NCI-H2029 (cell line): ENCODE measurements at places on chromosomes 2 and 18.

GRCh38 chr2:160561551-160562295, 68.1 kb upstream of the RBMS1 start:
- no peak for DNase-seq

- no peak for DNase-seq
Observed at GRCh38 chr2:218010140-218010983, 7.6 kb upstream of the TNS1 start.

DNA sequence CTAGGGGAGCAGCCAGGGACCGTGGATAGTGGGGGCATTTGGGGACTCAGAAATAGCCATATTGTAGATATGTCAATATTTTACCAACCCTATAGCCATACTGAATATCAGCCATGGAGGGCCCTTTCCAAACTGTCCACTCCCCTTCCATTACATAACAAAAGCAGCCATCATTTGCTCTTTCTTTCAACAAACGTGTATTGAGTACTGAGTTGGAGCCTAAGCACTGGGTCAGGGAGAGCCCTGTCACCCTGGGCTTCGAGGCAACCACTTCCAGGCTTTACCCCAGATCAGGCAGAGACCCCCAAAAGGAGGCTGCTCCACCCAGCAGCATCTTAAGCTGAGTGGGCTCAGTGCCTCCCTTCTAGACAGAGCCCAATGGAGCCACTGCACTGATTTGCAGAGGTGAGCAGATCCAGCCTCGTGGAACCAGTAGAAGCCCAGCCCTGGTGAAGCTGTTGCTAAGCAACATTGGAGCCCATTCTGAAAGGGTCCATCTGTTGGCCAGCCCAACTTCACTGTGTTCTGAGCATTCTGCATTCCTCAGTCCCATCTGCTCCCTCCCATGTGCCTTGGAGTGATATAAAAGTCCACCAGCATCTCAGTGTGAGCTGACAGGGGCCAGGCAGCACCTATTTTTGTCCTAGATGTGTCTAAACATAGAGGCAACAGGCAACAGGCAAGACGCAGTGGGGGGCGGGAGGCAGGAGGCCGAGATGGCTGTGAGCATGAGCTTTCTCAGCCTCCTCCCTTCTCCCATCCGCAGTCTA, 112.1 kb downstream of the PLB1 start:
- no peak for DNase-seq

DNA sequence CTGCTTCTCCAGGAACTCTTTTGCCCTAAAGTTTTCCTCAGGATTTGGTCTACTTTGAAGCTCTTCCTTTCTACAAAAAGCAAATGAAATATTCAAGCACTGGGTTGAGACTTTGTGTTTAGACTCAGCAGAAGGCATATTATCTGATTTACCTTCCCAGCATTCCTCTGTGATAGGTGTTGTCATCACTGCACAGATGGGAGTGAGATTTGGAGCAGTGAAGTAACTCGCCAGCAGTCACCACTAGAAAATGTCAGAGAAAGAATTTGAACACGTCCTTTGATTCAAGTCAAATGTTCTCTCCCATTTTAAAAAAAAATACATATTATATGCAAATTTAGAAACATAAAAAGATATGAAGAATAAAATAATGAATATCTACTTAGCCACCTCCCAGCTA, 112.2 kb downstream of the DNAH6 start:
- DNase-seq = no peak

- no peak for DNase-seq
Observed at GRCh38 chr18:78031991-78032390, 782.3 kb downstream of the GALR1 start.

DNA sequence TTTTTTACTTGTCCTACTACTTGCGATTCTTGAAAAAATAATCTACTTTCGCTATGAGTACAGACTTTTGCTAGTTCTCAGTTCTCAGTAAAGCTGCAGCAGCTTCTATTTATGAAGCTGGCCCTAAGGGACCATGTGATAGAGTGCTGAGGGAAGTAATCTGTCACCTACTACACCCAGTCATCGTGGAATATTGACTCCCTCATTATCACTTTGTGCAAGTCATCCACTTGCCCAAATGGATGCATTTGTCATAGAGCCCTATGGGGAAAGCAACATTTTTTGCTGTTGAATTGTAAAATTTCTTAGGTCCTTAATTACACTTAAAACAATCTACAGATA, 1919.8 kb downstream of the SUCLG1 start:
- no peak for DNase-seq

DNA sequence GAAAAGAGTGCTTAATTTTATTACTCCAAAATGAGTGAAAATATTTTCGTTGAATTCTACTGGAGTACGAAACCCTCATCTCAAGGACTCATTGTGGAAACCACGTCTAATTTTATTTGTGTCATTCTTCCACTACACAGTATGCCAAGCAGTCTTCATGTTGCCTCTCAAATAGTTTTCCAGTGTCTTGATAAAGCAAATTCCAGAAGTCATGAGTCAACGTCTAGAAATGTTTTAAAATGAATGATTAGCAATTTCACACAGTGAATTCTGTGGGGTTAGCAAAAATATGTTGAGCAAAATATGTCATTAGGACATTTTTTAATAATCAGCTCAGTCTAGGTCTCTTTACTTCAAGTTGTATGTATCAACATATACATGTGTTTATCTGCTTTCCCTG, 865.5 kb downstream of the DSC3 start:
- no peak for DNase-seq

GRCh38 chr18:76708722-76709353, 113.5 kb upstream of the ZNF236 start:
- DNase-seq = no peak

- peak; percentile 8 for DNase-seq
Observed at GRCh38 chr2:226267516-226268289, 531.9 kb downstream of the IRS1 start.

DNA sequence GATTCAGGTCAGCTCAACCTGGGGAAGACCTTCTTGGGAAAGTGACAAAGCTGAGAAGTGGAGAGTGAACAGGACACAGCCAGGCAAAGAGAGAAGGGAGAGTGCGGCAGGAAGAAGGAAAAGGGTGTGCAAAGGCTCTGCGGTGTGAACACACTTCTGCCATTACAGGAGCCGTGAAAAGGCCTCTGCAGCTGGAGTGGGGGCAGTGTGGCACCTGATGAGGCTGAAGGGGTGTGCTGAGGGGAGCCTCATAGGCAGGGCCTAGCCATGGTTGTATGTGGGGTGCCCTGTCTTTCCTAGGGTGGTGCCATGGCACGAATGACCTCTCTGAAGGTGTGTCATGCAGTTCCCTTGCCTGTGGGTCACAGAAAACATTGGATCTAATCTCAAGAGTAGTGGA, 347.6 kb downstream of the CYRIA start:
- DNase-seq = no peak

DNA sequence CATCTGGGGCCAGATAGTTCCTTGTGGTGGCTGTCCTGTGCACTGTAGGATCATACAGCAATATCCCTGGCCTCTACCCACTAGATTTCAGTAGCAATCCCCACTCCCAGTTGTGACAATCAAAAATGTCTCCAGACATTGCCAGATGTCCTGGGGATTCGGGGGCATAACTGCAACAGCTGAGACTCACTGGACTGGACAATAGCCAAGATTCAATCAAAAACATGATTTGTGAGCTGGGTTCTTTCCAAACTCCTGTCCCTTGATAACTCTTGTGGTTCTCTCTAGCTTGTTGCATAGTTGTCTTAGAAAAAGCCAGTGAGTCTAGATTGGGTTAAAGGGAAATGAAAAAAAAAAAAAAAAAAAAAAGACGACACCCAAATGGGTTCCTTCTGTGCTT, 293.4 kb downstream of the CELF4 start:
- DNase-seq = no peak

DNA sequence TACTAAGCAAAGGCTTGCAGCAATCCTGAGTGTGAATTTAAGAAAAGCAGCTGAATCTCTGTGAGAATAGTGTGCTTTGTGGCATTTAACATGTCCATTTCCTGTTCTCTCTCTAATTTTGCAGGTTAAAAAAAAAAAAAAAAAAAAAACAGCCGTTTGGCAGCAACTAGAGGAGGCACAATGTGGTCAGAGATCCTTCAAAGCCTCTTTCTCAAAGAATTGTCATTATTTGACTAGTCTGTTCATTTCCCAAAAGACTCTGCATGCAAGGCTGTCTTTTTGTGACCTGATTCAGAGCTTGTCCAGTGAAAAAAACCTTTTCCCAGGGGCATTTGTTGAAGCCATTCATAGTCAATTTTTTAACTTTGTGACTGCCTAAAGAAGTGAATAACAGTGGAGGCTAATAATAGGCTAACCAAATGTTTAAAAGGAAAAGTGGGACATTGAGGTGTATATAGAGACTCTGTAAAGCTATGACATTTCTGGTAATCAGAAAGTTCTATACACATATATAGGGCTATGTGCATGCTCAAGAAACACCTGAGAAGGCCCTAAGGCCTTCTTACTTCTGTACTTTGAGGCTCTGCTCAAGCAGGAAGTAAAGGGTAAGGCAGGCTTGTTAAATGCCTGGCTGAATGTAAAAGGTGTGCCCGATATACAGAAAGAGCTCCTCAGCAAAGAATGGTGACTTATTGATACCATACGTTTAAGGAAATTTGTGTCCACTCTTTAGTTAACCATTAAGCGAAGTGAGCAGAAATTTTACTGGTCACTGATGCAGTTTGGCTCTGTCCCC, 289.6 kb upstream of the RAB6C start:
- DNase-seq = no peak

GRCh38 chr2:190170673-190171072, 108.1 kb upstream of the MSTN start:
- no peak for DNase-seq

GRCh38 chr2:231926761-231927565, 767 bp upstream of the NPPC start:
- DNase-seq = no peak

- DNase-seq = no peak
Observed at GRCh38 chr2:174036825-174037224, 71.7 kb upstream of the SP3 start.

GRCh38 chr2:236498369-236498768, 71.3 kb upstream of the ACKR3 start:
- DNase-seq = no peak

DNA sequence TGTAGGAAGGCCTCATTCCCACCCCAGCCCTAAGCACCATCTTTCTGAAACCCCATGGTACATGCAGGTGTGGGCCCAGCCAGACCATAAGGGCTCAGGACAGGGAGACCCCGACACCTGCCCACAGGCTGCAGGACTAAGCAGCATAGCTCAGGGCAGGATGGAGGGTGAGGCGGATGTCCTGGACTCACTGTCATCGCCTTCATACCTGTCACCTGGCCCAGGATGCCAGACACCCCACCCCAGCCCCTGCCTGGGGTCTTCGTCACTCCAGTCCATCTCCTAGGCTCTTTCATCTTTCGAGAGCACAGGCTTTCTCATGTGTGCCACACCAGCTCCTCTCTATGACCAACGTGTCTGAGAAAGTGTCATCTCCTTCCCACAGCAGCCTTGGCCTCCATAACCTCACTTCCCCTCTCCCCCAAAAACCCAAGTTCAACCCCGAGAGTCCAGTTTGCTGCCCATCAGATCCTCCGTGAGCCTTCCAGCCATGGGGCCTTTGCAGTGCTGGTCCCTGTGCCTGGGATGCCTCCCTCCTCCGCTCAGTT, 71.5 kb downstream of the EMX1 start:
- no peak for DNase-seq

DNA sequence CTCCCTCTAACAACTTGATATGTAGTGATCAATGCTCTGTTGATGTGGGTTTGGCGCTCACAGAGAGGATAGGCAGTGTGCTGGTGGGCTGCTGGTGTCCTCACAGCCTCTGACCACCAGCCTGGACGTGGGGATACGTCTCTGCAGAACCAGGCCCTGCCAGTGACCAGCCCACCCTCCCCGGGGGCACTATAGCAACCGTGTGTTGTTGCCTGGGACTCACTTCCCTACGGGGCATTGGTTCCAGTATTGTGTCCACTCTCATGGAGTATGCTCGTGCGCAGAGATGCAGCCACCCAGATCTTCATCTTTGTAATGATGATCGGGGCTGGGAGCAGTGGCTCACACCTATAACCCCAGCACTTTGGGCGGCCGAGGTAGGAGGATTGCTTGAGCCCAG, 180.1 kb downstream of the LDLRAD4 start:
- no peak for DNase-seq

DNA sequence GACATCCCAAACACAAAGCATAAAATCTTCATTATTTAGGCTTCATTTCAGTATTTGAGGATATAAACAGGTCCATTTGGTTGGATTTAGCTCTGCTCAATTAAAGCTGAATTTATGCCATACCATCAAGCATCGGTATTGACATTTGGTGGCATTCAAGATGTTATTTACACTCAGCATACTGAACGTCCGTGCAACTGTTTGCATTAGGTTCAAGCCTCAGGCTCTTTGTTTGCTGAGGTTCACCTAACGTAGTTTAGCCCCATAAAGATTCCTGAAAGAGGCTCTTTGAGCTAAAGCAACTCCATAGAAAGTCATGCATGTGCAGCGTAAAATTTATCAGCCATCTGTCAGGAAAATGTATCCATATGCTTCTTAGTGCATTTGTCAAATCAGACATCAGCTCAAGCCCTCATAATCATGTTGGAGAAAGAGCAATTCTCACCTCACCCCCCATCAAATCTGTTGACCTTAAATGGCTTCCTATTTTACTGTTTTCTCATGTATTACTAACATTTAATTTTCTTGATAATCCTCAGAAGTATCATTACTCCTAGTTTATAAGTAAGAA, 366.9 kb downstream of the EPHA4 start:
- peak; percentile 2 for DNase-seq

- no peak for DNase-seq
Observed at GRCh38 chr2:224982910-224983711, 59.2 kb downstream of the DOCK10 start.
